Stimulated activated CD8-positive, alpha-beta memory T cell treated with anti-CD3 and anti-CD28 coated beads, Interleukin-7, amount 100 ng/mL, for 1 hour (primary cell): ENCODE measurements at places on chromosomes 7 and 10.

DNA sequence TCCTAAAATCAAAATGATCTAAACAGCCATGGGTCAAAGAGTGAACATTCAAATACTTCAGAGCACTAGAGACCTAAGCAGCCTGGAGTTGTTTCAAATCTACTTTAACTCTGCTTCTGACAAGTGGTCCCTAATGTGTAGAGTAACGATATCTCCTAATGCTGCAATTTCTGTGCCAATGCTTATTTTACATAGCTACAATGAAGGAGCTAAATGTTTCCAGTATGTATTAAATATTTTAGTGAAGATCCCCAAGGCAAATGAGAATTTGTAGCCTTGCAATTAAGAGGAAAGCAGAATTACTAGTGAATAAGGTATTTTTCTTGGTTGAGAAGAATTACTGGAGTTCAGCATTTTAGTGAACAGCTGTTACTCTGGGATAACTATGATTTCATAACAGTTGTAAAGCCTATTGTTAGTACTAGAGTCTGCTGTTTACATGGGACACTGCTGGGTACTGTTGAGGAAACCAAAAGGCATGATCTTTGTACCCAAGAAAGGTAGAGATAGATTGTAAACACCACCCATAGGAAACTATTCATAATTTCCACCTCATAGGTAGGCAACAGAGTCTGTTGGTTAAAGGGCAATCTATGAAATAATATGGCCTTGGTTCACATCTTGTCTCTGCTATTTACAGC is 271.9 kb downstream of the PLXDC2 start:
- no peak for DNase-seq

- no peak for DNase-seq
Measured at GRCh38 chr10:127880557-127880956, 12.2 kb downstream of the CLRN3 start.

- DNase-seq, result no peak
Measured at GRCh38 chr7:157141525-157142060, 2.9 kb downstream of the UBE3C start.

- no peak for DNase-seq
Measured at GRCh38 chr10:73774637-73775036, 7.2 kb upstream of the CHCHD1 start.

GRCh38 chr10:12418000-12418399 is 68.7 kb downstream of the CAMK1D start:
- no peak for DNase-seq

GRCh38 chr10:43605850-43606322 is 352 bp upstream of the ZNF485 start:
- no peak for DNase-seq

- no peak for DNase-seq
Measured at GRCh38 chr10:45152726-45153125, 152.0 kb downstream of the ZNF22 start.

GRCh38 chr7:142571581-142571980 is 177.7 kb upstream of the PRSS1 start:
- no peak for DNase-seq

DNA sequence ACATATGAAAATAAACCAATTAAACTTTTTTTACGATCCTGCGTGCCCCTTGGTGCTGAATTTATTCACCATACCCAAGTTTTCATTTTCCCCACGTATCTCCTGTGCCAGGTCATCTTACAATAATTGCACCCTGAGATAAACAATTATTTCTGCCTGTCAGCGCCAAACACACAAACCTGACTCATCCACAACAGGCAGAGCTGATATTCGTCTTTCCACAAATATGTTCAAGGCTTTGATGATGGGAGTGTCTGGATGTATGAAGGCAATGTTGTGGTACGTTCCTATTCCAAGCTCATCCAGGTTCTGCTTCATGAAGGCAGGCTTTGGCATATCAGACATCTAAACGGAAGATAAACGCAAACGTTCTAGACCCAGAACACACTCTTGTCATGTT is 45.8 kb upstream of the RHEB start:
- DNase-seq, result no peak

GRCh38 chr10:114284346-114285071 is 45.5 kb downstream of the VWA2 start:
- DNase-seq, result no peak

- DNase-seq, result peak; percentile 40
Measured at GRCh38 chr10:73159038-73159648, 8.7 kb downstream of the ECD start.

- DNase-seq, result no peak
Measured at GRCh38 chr7:98641646-98642500, 24.8 kb downstream of the NPTX2 start.

- DNase-seq, result no peak
Measured at GRCh38 chr7:130387628-130388403, 7.5 kb downstream of the CPA1 start.

DNA sequence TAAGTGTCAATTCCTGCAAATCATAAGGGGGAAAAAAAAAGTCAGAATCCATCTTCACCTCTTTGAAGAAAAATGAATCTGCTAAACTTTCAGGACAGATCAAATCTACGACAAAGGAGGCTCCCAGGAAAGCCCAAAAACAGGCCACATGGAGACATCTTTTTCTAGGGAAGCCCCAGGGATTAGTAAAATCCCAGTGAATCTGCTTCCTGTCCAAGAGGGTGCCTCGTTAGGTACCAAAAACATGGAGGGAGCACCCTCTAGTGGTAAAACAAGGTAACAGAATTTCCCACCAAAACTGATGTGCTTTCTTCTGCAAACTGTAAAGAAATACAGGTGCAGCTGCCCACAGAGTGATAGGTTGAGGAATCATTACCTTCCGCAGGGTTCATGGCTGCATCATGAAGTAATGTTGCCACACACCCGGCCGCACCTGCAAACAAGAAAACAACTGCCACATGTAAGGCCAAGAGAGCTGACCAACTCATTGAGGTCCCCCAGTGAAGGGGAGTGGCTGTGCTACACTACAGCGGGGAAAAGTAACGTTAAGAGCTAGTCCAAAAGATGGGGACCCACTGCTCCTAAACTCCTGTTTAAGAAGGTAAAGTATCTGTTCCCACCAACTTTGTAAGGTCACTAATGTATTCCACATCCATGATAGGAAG is 7.9 kb downstream of the SLC25A28 start:
- DNase-seq, result no peak
